ENCODE measurements at places on chromosomes 16 and 17.

- no peak for DNase-seq
Observed at GRCh38 chr17:63916566-63917185, 2.0 kb downstream of the GH1 start.

DNA sequence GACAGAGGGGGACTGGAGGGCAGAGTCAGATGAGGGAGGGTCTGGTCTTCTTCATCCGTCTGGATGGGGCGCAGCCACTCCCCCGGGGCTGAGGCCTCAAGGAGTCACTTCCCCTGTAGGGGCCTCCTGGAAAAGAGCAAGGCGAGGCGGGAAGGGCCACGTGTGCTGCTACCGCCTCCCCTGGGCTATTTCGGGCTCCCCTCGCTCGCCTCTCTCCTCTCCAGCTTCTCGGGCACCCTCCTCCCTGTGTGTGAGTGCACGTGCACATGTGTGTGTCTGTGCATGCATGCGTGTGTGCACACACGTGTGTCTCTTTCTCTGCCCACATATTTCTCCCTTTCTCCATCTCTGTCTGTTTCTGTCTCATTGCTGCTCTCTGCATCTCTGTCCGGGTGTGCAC is 10.1 kb downstream of the GSG1L start:
- DNase-seq: no peak

DNA sequence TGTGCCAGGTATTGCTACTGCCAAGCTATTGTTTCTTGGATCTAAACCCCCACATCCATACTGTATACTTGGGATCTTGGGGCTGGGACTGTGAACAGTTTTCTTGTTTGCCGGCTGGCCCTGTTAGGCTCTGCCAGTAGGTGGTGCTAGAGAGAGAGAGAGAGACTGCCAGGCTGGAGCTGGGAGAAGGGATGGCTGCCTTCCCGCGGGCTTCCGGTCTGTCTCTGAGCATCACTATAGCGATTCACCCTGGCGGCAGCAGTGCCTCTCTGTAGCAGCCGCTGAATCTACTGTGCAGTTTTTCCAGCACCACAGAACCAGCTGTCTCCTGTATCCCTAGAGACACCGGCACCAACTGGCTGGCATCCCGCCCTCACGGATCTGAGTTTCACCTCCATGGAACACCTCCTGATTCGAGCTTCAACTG is 201.2 kb downstream of the UTP18 start:
- DNase-seq: peak; percentile 63

GRCh38 chr16:58730724-58731370 is 3.3 kb downstream of the GOT2 start:
- no peak for DNase-seq

- DNase-seq: no peak
Observed at GRCh38 chr16:30382111-30382881, at the start of gene SEPTIN1. SEPTIN1 (minus strand) TSS chr16:30382561; CDS start chr16:30382542, 19 bp downstream.

- no peak for DNase-seq
Observed at GRCh38 chr16:53689636-53690035, 14.0 kb downstream of the RPGRIP1L start.

Data from neural progenitor cell (in vitro differentiated cells).